ENCODE measurements at places on chromosomes 2 and 18.

DNA sequence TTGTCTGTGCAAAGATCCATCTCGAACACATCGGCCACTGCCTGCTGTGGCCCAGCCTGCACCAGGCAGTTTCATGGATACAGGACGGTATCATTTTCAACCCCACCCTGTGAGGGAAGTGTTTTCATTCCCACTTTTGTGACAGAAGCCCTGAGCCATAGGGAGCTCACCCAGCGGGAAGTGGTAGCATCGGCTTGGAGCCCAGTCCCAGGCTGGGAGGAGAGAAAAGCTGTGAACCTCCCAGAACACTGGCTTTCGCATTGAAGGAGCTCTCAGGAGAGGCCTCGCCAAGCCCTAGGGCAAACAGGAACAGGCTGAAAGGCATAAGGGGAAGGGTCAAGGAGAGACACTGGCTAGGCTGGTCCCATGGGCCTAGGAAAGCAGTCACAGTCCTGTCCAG lies 166.1 kb downstream of the TFCP2L1 start:
- no peak for DNase-seq

DNA sequence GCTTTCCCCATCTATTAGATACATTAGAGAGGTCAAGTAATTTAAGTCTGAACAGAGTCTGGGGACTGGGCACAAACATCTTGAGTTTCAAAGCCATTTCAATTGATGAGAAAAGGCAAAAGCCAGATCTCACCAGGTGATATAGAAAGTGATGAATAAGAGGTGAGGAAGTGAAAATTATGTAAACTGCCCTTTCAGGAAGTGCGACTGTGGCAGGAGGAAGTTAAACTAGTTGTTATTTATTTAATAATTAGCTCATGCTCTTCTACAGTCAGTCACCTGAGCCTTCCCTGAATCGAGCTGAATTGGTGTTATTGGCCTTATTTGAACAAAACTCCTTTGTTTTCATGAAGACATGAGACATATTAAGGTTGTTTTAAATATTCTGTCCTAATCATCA lies 115.1 kb downstream of the CDH20 start:
- DNase-seq, result no peak

GRCh38 chr2:133213651-133214050 lies 354.6 kb downstream of the NCKAP5 start:
- no peak for DNase-seq

DNA sequence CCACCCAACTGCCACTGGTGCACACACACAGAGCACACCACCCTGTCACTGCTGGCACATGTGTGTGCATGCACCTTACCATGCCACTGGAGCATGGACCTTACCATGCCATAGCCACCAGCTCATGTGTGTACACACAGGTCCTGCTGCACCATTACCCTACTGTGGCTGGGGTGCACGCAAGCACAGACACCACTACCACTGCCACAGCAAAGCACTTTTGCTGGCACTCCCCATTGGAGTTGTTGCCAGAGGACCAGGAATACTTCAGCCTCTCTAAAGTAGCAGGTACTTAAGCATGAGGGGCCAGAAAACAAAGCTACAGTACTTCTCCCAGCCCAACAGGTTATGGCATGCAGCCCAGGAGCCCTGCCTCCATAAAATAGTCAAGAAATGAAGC lies 404.8 kb downstream of the MBD2 start:
- DNase-seq, result no peak

DNA sequence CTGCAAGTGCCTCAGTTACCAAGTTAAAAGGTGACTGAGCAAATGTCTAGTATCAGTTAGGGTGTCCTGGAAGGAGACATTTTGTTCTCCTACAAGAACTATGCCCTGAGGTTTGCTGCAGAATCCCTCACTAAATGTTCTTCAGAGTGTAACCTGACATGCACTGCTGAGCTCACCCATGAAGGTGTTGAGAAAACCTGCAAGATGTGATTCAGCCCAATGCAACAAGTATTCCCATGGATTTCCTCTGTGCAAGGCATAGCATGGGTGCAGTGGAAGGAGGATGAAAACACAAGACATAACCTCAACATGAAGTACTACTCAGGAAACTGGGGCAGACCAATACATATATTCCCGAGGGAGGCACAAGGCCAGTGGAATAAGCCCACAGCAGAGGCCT lies 15.4 kb upstream of the UGT1A8 start:
- no peak for DNase-seq

DNA sequence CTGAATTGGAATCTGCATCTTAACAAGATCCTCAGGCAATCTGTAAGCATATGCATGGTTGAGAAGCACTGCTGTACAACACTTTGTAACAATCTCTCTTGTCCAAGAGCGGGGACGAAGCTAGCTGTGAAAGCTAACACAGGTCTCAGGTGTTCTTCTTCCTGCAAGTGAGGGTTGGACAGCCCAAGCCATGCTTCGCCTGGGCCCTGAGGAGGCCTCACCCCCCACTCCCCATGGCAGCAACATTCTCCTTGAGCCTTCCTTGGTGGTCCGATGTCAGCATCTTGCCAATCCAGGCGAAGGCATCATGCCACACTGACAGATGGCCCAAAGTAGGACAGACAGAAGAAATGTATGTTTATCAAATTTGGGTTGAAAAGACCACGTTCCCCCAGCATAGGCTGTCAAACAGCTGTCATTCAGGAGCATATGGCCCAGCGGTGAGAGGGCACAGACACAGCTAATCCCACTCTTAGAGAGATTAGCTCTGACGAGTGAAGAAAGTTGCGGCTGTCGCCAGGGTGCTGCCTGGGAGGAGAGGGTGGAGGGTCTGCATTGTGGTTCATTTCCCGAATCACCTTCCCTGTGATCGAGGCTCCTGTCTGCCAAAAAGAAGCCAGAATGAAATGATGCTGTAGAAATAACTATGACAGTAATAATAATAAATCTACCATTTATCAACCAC lies 344.7 kb downstream of the MYCN start:
- DNase-seq, result no peak

GRCh38 chr18:31876707-31877106 lies 66.2 kb downstream of the TRAPPC8 start:
- no peak for DNase-seq

- DNase-seq, result no peak
Measured at GRCh38 chr2:120758181-120759144, 22.8 kb downstream of the GLI2 start.

DNA sequence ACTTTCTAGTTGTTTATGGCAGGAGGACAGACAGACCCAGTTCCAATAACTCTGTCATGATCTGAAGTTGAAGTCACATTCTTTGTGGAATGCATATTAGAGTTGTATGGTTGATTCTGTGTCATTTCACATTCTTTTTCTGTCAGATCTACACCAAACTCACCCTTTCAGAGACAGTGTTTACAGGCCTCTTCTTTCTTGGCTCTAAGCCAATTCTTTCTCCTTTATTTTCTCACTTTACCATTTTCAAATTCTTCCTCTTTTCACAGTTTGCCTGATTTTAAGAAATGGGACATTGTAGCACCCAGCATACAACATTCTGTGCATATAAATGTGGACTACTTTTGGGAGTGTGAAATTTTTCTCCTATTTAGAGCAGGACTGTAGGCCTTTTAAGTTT lies 103.7 kb downstream of the CCDC85A start:
- no peak for DNase-seq

DNA sequence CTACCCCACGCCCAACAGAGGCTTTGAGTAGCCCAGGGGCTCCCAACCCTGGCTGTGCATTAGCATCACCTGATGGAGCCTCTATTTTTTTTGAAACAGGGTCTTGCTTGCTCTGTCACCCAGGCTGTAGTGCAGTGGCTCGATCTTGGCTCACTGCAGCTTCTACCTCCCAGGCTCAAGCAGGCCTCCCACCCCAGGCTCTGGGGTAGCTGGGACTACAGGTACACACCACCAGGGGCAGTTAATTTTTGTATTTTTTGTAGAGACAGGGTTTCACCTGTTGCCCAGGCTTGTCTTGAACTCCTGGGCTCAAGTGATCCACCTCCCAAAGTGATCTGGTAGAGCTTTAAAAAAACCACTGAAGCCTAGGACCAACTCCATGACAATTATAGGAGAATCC lies 394.8 kb upstream of the ATP5MC3 start:
- DNase-seq, result no peak

- DNase-seq, result no peak
Measured at GRCh38 chr2:230913406-230914143, 11.5 kb downstream of the GPR55 start.

DNA sequence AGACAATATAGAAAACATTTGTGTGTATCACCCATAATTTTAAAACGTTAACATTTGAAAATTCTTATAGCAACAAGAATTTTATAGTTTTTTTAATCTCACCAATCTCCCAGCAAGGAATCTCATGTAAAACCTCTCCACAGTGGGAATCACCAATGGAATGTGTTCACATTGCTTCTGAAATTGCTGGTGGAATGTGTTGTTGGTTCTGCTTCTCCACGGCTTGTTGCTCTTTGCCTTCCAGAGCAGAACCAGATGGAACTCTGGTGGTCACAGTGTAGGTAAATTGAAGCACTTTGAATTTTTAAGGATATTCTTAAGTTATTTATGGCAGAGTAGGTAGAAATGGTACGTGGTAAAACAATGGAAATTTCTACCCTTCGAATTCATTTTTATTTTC lies 35.1 kb downstream of the DCAF17 start:
- DNase-seq, result no peak

- DNase-seq, result no peak
Measured at GRCh38 chr18:38948436-38948835, 1382.8 kb upstream of the CELF4 start.

GRCh38 chr18:79937103-79937860 lies 14.2 kb downstream of the SLC66A2 start:
- no peak for DNase-seq

GRCh38 chr2:105179469-105180372 lies 61.8 kb upstream of the GPR45 start:
- no peak for DNase-seq

Data from GM12864 (cell line).